ENCODE measurements at places on chromosomes 2 and 18.
A peak's percentile ranks its signal among the peaks of the same experiment; 100 is the strongest.

- DNase-seq, result no peak
- no peaks in the 10 kb centered on the region for H3K4me1 ChIP-seq
- no peaks in the 10 kb centered on the region for H3K36me3 ChIP-seq
- H3K4me3 ChIP-seq, result no peak overlapping the region
- no peaks in the 10 kb centered on the region for H3K27me3 ChIP-seq
Observed at GRCh38 chr2:82665691-82666090, 1793.4 kb downstream of the SUCLG1 start.

DNA sequence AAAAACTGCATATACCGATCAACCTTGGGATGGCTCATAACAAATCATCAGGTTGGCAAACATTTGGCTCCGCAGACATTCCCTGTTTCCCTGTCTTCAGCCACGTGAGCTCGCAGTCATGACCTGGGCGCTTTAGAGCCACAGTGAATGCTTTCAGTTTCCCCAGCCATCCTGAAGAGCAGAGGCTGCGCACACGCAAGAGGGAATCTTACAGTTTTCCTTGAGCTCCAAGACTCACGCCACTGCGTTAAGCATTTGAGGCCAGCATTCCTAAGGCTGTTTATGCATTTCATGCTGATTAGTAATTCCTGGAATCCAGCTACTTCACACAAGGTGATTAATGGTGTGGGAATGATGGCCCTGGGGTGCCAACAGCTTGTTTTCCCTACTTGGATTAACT lies 95.1 kb downstream of the MTCL1 start:
- peaks cover 2% of the 10 kb centered on the region for H3K4me1 ChIP-seq
- H3K27me3 ChIP-seq, result no peaks in the 10 kb centered on the region
- H3K4me3 ChIP-seq, result no peak overlapping the region
- no peak for DNase-seq

- peaks cover 2% of the 10 kb centered on the region for H3K36me3 ChIP-seq
- no peak overlapping the region for H3K4me3 ChIP-seq
- no peak for DNase-seq
Observed at GRCh38 chr2:8436585-8436984, 245.3 kb upstream of the ID2 start.

- no peak for DNase-seq
- H3K4me1 ChIP-seq, result no peaks in the 10 kb centered on the region
- no peak overlapping the region for H3K27ac ChIP-seq
- H3K27me3 ChIP-seq, result peaks cover 3% of the 10 kb centered on the region
- H3K36me3 ChIP-seq, result no peaks in the 10 kb centered on the region
Observed at GRCh38 chr2:239778042-239778851, 246.9 kb downstream of the NDUFA10 start.

DNA sequence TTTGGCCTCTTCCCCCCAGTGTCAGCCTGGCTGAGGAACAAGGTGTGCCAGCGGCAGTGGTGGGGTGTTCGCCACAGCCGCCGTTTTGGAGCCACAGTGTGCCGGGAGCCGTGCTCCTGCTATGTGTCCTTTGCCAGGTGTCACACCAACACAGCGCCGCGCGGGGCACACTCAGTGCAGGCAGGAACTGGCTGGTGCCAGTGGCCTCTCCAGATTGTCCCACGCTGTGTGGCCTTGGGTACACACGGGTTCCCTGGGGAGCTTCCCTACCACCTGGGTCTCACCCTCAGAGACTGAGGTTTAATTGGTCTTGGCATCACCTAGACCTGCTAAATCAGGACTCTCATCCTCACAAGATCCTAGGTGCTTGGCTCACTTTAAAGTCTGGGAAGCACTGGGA lies 171.6 kb downstream of the LDLRAD4 start:
- no peak for DNase-seq
- H3K27ac ChIP-seq, result no peak overlapping the region
- no peak overlapping the region for H3K4me3 ChIP-seq
- H3K27me3 ChIP-seq, result no peaks in the 10 kb centered on the region
- peaks cover 3% of the 10 kb centered on the region for H3K4me1 ChIP-seq
- H3K36me3 ChIP-seq, result peaks cover 3% of the 10 kb centered on the region

DNA sequence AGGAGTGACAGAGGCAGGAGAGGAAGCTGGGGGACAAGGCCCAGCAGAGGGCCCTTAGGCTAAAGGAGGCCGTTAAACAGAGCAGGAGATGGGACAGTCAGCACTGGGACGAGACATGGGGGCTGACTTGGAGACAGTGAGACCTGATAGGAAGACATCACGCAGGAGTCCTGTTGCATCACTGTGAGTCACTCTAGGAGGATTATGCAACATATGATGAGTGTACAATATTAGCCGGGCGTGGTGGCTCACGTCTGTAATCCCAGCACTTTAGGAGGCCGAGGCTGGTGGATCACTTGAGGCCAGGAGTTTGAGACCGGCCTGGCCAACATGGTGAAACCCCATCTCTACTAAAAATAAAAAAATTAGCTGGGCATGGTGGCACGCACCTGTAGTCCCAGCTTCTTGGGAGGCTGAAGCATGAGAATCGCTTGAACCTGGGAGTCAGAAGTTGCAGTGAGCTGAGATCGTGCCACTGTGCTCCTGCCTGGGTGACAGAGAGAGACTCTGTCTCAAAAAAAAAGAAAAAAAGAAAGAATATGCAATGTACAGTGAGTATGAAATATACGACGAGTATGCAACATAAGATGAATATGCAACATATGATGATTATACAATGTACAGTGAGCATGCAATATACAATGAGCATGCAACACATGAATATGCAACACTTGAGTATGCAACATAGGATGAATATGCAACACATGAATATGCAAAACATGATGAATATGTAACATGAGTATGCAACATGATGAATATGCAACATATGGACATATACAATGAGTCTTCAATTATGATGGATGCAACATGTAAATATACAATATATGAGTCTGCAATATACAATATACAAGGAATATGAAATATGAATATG lies 83.3 kb upstream of the ID2 start:
- DNase-seq, result no peak
- H3K4me1 ChIP-seq, result peaks cover 13% of the 10 kb centered on the region
- no peaks in the 10 kb centered on the region for H3K36me3 ChIP-seq
- no peak overlapping the region for H3K4me3 ChIP-seq
- peak overlapping the region; percentile 7 for H3K27ac ChIP-seq

DNA sequence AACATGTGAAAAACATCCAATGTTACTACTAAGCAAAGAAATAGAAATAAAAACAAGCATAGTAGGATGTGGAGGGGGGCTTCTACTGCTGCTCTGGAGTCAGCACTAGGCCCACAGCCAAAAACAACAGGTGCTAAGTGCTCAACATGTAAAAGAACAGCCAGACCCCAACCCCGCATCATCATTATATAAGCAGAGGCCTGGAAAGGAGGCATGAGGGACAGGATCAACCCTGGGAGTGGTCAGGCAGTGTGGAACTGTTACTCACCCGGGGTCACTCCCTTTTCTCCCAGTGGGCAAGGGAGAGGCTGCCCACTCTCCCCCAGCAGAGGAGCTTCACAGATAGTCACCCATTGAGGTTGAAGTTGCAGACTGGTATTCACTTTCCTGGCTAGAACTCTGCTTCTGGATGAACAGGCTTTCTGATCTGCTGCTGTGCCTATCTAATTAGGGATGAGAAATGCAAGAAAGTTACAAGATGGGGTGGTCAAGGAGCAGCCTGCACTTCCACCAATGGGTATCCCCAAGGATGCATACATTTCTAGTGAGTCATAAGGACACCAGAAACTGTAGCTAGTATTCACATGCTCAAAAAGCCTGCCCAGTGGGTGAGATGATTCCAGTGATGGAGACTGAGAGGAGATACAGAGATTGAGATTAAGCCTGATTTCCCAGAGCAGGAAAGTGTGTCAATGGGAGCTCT lies 480.1 kb upstream of the TCF4 start:
- no peaks in the 10 kb centered on the region for H3K27me3 ChIP-seq
- H3K27ac ChIP-seq, result no peak overlapping the region
- no peak overlapping the region for H3K4me3 ChIP-seq
- H3K36me3 ChIP-seq, result no peaks in the 10 kb centered on the region
- no peak for DNase-seq
- no peaks in the 10 kb centered on the region for H3K4me1 ChIP-seq

GRCh38 chr2:125567100-125567499 lies 1088.9 kb upstream of the GYPC start:
- H3K27ac ChIP-seq, result no peak overlapping the region
- H3K4me3 ChIP-seq, result no peak overlapping the region
- no peak for DNase-seq
- no peaks in the 10 kb centered on the region for H3K27me3 ChIP-seq
- H3K4me1 ChIP-seq, result no peaks in the 10 kb centered on the region

GRCh38 chr2:206211657-206212255 lies 52.1 kb downstream of the EEF1B2 start:
- no peak for DNase-seq
- H3K4me1 ChIP-seq, result no peaks in the 10 kb centered on the region
- no peak overlapping the region for H3K4me3 ChIP-seq

DNA sequence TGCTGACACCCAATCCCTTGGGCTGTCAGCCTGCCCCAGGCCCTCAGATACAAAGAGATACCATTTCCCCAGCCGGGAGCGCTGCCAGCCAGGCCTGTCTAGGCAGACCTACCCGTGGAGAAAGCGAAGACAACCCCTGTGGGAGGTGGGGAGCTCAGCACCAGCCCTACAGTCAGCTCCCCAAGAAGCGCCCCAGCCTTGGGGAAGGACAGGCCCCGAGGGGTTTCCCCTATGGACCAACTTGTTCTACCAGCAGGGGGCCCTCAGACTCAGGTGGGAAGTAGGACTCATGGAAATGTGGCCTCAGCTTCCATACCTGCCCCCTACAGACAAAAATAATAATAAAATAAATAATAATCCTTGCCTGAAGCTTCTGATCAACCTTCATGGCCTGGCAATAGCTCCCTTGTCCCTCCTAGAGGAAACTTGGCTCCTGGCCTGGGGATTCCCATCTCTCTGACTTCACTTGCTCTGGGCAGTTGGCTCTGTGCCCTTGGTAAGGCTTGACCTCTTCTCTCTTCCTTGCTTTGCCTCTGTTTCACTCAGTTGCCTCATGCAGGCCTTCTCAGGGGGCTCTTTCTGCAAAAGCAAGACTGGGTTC lies 7.0 kb downstream of the SLC35F6 start:
- peak; percentile 42 for DNase-seq
- no peaks in the 10 kb centered on the region for H3K27me3 ChIP-seq
- peaks cover 12% of the 10 kb centered on the region for H3K36me3 ChIP-seq
- no peak overlapping the region for H3K27ac ChIP-seq

- no peak overlapping the region for H3K4me3 ChIP-seq
- H3K4me1 ChIP-seq, result no peaks in the 10 kb centered on the region
- peaks cover 2% of the 10 kb centered on the region for H3K27me3 ChIP-seq
- DNase-seq, result no peak
- no peaks in the 10 kb centered on the region for H3K36me3 ChIP-seq
- H3K27ac ChIP-seq, result no peak overlapping the region
Observed at GRCh38 chr2:239717319-239717675, 307.8 kb downstream of the NDUFA10 start.

DNA sequence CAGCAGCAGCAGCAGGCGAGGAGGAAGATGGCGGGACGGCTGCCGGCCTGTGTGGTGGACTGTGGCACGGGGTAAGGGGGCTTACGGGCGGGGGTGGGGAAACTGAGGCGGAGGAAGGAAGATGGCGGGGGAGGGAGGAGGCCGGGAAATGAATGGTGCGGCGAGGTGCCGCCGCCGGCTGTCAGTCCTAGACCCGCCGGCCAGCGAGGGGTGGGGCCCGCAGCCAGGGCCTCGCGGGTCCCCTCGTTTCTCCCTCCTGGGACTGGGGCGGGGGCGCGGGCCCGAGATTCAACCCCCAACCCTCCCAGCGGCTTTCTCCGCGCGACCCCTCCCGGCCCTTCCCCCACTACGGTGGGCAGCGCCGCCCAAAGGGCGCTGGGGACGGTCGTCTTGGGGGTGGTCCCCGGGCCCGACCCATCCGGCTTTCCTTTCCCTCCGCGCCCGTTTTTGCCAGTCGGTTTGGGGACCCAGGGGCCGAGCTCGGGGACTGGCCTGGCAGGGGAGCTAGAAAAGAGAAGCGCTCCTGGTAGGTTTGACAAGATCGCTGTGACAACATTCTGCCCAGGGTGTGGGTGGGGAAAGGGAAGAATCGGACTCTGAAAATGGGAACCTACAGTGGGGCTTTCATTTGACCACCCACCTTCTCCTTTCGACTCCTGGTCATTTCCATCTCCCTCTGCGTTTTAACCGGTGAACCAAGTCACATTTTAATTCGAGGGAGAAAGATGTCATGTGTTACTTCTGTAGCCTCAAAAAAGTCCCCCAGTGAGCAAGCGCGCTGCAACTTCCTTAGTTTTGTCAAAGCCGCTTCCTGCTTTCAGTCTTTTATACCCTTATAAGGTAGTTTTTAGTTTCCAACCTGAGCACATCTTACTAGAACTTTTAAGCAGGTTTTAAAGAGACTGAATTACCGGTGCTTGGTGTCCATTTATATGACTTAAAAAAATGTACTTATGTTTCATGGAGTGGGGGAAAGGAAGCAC lies 655 bp downstream of the ACTR3 start:
- peak; percentile 70 for DNase-seq
- H3K36me3 ChIP-seq, result peaks cover 53% of the 10 kb centered on the region
- H3K4me3 ChIP-seq, result peak overlapping the region; percentile 90

DNA sequence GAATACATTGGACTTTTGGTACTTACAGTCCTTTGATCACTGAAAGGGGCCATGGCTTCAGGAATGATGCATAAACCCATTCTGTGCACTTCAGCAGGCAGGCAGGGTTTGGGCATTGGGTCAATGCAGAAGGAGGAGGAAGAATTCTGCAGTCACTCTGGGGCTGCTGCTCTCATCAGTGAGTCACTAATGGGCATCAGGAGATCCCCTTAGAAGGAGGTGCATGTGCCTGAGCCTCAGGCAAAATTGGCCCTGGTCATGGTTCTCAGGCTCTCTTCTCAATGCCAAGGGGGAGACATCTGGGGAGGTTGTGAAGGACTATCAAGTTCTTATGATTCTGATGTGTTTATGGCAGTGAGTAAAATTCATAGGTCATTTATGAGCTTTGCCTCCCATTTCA lies 52.0 kb upstream of the TNP1 start:
- no peaks in the 10 kb centered on the region for H3K4me1 ChIP-seq
- no peak overlapping the region for H3K27ac ChIP-seq
- H3K4me3 ChIP-seq, result no peak overlapping the region
- H3K27me3 ChIP-seq, result peaks cover 2% of the 10 kb centered on the region
- H3K36me3 ChIP-seq, result no peaks in the 10 kb centered on the region
- DNase-seq, result no peak

DNA sequence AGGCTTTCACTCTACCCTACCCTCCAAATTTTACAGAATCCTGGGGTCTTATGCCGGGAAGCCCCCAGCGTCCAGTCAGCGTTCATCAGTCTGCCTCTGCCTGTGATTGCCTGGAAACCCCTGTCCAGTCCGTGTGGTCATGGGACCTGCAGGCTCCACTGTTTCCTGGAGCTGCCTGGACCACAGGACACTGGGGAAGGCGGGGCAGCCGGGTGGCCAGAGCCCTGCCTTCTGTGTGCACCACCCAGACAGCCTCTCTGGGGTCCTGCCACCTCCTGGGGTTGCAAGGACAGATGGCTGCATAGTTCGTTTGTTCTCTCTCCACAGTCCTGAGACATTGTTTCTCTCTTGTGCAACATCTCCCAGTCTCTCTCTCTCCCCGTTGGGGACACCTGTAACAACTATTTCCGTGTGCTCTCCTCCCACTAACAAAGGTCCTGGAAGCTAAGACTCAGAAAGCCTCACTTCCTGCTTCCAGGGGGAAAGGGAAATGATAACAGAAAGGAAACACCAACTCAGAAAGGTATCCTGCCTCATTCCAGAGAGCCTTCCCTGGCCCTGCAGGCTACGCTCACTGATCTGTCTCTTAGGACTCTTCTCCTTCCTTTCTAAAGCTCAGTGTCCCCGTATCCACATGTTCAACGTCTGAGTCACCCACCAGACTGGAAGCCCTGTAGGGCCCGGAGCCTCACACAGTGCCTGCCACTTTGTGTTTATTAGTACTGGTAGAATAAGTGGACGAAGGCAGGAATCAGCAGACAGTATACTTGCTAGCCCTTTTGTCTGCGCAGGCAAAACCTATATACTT lies 192.8 kb upstream of the RAB12 start:
- no peaks in the 10 kb centered on the region for H3K36me3 ChIP-seq
- no peak for DNase-seq
- no peak overlapping the region for H3K4me3 ChIP-seq
